ENCODE measurements at places on chromosomes 5 and 9.

- no peak for DNase-seq
Observed at GRCh38 chr5:56060276-56061110, 65.7 kb upstream of the IL6ST start.

DNA sequence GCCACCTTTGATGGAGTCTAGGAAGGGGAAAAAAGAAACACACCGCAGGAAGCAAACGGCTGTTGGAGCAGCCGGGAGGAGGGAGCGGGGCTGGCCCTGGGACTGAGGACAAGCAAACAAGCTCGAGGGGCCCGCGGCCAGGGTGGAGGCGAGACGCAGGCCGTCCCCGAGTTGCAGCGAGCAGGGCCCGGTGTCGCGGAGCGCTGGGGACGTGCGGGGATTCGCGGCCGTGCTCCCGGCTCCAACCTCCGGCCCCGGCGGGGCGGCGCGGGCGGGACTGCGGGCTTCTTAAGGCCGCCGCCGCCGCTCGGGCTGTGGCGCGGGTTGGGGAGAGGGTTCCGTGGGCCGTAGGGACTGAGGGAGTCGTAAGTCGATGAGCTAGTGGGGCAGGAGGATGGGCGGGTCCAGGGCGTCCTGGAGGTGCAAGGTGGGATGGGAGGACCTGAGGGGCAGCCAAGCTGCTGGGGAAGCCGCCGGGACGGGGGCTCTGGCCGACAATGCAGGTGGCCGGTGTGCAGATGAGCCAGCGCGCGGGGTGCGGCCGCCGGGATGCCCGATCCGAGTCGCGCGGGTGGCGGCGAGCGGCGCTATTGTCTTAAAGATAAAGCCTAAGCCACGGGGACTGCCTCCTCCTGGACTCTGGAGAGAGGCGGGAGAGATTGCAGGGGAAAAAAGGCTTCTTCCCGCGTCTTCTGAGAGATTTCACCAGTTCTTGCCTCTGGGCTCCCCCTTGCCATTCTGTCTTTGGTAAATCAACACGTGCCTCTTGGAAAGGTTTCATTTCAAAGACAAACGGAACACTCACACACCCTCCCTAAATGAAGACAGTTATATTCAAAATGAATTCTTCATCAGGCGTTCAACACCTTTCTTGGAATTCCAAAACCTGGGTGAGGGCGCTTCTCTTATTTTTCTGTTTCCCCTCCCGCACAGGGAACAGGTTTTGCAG lies 1.6 kb upstream of the HAPLN1 start:
- DNase-seq: no peak

- DNase-seq: no peak
Observed at GRCh38 chr5:159057996-159058395, 41.7 kb downstream of the EBF1 start.

DNA sequence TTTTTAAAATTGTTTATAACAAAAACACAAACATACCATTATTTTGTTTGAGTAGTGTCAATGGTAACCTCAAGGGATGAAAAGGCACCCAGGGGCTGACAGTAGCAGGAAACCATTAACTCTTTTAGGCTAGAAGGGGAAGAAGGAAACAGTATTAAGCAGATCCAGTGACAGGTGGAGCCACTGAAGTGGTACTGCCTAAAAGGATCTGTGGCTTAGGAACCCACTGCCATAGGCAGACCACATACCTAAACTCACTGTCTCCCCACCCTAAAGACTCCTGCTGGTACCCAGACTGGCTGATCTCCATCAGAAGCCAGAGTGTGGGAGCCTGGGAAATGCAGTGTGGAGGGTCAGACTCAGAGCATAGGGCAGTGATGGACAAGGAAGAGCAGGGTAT lies 13.5 kb downstream of the RLN1 start:
- no peak for DNase-seq

- no peak for DNase-seq
Observed at GRCh38 chr5:81317536-81317935, 16.1 kb downstream of the ZCCHC9 start.

GRCh38 chr9:83429229-83429628 lies 109.0 kb downstream of the FRMD3 start:
- no peak for DNase-seq

DNA sequence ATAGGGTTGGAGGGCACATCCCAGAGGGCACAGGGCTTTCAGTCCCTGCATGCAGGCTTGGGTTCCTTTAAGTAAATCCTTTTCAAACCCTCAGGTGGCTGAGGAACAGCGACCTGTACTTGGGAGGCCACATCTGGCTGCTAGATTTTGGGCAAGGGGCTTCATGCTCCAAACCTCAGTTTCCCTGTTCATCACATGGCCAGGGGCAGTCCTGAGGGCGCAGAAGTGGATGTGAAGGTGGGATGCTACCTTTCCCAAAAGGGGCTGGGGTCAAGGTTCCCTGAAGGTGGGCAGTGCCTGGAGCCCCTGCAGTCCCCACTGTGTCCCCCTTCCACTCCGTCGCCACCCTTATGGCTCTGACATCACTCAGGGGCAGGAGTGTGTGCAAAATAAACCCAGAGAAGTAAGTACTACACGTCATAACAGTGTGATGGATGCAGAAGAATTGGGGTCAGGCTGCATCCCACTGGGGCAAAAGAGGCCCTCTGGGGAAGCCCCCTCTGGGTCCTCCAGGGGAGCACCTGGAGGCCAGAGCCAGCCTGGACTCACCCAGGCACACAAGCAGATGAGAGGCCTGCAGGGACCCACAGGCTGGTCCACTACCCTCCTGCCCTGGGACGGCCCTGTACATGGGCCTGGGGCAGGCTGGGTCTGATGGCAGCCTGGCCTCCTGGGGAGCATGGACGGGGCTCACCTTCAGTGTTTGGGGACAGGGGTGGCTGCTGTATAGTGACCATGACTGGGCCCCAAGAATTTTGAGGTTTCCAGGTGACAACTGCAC lies 1.9 kb upstream of the CARD19 start:
- DNase-seq: no peak

- DNase-seq: no peak
Observed at GRCh38 chr9:99466781-99467180, 244.7 kb downstream of the SEC61B start.

GRCh38 chr5:149262315-149262714 lies 9.3 kb upstream of the AFAP1L1 start:
- no peak for DNase-seq

DNA sequence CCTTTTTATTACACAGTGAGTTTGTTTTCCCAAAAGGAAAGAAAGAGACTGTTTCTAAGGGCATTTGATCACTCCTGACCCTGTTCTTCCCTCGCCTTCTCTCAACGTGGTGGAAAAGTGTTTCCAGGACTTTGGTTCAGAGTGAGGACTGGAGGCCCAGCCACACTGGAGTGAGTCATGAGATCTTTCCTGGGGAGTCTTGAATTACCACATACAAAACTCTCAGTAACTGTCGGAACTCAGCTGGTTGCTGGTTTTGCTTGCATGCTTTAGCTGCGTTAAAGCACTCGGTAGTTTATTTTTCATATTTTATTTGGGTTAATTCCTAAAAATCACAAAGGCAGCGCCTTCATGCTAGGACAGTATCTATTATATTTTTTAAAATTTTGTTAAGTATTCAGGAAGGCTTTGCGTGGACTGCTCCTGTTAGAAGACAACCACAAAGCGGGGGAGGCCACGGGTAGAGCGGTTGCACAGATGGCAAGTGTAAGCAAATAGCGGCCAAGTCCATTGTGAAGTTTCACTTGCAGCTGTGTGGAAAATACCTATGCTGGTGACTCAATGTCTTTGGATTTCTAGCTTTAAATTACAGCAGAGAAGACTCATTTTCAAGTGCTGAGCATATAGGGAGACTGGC lies 77.7 kb downstream of the ARSB start:
- no peak for DNase-seq

DNA sequence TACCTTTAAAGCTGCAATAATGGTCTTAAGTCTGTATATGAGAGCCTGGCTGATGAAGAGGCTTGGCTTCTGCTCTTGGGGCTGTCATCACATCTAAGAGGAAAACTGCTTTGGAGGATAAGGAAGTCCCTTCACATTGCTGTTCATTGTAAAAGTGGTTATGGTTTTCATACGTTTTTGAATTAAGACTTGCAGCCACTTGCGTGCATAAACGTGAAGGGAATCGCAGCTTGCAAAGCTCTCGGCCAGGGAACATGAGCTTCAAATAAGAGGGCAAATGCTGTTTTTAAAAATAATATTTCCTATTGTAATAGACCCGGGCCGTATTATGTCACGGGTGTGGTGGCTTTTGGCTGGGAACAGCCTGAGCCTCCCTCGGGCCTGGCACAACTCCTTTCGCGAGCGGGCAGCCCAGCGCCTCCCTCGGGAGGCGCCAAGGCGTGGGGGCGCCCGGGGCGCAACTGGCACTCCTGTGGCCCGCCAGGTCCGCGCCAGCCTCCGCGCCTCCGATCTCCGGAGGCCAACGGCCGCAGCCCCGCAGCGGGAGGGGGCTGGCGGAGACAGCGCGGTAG lies 538 bp upstream of the ARHGEF28 start:
- DNase-seq: no peak

DNA sequence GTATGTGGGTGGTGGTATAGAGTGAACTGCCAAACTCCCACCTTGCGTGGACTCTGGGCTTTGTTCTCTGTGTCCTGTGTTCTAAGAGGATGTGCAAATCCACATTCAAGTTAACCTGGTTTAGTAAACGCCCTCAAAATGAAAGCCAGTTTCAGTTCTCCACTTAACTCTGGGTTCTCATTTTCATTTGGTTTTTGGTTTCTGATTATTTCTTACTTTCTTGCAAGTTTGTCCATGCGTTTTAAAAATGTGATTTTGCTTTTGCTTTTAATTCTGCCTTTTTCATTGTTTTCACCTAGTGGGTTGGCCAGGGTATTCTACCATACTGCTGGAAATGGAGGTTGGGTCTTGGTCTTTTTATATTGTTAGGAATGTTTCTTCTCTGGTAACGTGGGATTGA lies 38.2 kb downstream of the GALNT10 start:
- no peak for DNase-seq

- DNase-seq: no peak
Observed at GRCh38 chr5:107455111-107455544, 215.6 kb downstream of the EFNA5 start.

DNA sequence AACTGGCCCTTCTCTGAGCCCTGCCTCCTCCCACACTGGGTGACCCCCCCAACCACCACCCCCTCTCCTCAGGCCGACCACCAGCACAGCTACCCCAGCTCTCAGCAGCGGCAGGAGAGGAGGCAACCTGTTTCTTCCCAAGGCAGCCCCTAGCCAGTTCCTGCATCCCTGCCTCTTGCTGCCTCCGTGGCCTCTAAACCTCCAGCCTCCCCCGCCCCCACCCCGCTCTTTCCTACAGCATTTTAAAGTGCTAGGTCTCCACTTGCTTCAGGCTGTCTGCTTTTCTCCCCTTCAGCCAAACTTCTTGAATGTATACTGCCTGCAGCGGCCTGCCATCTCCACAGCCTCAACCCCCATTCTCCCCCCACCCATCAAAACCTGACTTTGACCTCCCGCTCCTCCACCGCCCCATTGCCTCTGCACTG lies 135.6 kb downstream of the DAB2IP start:
- no peak for DNase-seq

- DNase-seq: no peak
Observed at GRCh38 chr9:20754556-20754955, 70.5 kb downstream of the FOCAD start.

DNA sequence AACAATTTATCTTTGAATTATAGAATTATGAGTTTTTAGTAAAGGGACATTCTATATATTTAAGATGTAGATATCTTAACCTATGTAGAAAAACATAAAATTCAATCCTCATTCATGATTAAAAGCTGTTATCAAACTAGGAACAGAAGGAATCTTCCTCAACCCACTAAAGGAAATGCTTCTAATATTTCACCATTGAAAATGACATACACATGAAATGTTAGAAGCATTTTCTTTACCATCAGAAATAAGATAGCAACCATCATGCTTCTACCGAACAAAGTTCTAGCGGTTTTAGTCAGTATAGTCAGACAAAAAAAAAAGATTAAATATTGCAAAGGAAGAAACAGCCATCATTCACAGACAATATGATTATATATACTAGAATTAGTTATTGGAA lies 32.2 kb downstream of the SHOC1 start:
- no peak for DNase-seq

DNA sequence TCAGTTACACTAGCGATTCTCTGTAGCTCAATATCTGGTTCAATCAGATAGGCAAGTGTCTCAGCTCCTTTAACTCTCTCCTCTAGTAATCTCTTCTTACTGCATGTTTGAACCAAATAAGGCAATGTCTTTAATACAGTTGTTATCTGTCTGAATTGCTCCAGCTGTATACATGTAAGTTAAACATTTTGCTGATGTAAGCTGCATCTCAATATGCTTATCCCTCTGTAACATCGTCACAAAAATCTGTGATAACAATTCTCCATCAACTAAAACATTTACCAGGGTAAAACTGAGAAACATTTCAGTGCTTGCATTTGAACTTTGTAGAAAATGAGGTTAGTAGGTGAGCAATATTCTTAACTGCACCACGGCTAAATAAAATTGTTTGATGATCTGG lies 29.6 kb upstream of the IGFBPL1 start:
- DNase-seq: no peak

DNA sequence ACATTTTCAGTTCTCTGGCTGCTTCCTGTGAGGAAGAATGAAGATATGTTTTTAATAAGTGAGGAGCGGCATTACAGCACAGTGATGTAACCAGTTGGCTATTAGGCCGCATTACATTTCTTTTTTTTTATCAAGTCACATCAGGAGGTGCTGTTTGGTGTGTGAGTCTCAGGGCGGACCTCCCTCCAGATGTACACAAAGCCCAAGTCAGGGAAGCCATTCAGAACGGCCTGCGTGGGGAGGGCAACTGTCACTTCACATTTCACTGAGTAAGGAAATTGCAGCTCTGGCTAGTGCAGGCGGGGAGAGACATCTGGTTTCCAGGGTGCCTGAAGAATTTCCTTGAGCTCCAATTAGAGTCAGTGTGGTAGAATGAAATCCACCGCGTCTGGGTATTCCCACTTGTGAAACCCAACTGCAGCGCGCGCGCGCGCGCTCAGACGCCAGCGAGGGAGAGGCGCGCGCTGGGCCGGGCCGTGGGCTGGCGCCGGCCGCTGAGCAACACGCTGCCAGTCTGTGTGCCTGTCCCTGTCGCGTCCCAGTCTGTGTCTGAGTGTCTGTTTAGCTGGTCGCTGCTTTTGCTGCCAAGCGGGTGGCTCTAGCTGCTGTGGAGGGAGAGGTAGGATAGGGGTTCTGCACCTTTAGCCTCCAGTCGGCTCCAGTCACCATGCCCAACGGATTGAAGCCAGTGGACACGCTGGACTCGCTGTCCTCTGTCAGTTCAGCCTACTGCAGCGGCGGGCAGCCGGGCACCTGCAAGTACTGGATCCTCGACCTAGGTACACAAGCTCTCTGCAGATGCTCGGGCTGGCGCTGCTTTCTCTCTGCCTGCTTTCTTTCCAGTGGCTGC lies 140.8 kb upstream of the OTULINL start:
- no peak for DNase-seq

DNA sequence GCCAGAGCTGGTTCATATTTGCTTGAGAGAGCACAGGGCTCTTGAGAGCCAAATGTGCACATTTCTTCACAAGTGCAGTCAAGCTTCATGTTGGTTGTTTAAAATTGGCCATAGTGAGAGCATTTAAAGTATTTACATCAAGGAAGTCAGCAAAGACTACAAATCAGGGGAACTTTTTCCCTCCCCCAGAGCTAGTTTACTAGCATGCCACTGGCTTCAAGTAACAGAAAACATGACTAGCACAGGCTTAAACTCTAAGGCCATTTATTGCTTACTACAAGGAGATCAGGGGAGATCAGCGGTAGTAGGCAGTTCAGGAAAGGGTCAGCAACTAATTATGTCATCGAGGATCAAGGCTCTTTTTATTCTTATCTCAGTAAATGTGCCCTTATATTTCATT lies 11.0 kb upstream of the CCDC171 start:
- no peak for DNase-seq
